Adipocyte (in vitro differentiated cells): ENCODE measurements at places on chromosomes 7 and 10.

GRCh38 chr7:120054376-120055100 is 218.4 kb upstream of the KCND2 start:
- no peak for DNase-seq

- no peak for DNase-seq
Measured at GRCh38 chr7:128940494-128941322, 3.0 kb downstream of the IRF5 start.

GRCh38 chr7:144474800-144475615 is 71.5 kb upstream of the NOBOX start:
- no peak for DNase-seq

DNA sequence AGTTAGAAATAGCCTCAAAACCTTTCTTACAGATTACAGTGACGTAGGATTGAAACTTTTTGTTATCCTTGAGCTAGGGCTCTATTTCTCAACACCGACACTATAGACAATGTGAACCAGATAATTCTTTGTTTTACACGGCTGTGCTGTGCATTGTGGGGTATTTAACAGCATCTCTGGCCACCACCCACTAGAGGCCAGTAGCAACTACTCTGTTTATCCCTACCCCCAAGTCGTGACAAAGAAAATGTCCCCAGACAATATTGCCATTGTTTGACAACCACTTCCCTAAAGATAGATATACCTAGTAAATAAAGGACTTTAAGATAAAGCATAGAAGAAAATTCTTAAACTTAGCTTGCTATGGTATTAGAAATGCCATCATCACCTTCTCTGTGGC is 359.6 kb downstream of the ARL4A start:
- DNase-seq = no peak

- DNase-seq = peak; percentile 99
Measured at GRCh38 chr7:43647673-43648472, 65.0 kb downstream of the STK17A start.

GRCh38 chr7:153017223-153017622 is 257.7 kb downstream of the ACTR3B start:
- DNase-seq = no peak

GRCh38 chr10:110420401-110421193 is 77.1 kb upstream of the DUSP5 start:
- peak; percentile 31 for DNase-seq

- DNase-seq = no peak
Measured at GRCh38 chr7:53397911-53398310, 362.5 kb downstream of the POM121L12 start.

DNA sequence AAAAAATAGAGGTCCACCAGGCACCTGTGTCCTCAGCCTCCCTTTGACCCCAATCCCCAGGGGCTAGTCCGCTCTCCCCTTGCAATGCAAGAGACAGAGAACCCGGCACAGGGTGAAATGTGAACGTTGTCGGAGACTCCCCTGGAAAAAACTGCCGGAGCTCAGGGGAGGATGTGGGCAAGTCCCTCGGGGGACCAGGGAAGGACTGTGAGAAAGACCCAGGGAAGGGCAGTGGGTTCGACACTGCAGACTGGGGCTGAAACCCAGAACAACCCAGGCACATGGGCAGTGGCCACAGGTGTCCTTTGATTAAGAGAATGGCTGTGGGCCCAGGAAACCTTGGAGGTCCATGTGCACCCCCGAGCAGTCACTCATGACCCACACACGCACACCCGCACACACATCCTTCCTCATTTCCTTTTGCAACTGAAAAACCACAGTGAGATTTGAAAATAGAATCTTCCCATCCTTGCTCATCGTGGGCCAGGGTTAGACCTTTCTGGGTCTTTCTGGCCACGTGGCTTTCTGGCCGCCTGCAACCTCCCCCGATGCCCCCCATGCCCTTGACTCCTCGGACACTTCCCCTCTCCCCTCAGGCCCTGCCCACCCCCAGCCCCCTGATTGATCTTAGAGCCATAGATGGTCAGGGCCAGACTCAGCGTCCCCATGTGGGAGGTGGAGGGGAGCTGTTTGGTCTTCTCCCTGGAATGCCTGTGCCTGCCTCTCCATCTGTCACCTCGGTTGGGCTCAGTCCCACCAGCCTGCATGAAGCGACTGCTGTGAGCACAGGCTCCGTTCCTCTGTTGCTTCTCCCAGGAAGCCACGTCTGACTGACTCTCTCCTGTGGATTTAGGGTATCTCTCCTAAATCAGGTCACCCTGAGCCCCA is 7.9 kb downstream of the LAT2 start:
- DNase-seq = no peak

DNA sequence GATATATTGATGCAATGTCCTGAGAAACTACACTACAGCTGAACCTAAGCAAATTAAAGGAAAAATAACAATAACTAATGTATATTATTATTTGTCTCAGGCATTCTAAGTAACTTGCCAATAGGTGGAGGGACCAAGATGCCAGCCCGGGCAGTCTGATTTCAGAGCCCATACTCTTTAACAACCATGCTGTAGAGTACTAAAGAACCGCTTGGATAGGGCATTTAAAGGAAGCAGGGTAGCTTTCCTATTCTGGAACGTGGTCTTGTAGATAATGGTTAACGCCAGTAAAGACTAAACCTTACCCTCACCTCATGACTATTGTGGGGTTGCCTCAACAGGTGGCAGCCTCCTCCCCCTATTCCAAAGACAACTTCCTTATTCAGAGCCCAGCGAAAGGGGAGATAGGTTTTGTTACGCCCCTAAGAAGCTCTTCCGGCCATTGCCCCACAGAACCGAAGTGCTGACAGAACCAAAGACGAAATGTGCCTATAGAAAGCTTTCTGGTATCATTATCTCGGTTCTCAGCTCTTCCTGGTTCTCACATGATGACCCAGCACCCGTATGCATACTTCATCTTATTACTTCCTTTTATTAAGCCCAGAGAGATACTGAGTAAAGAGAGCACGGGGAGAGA is 707 bp upstream of the C1GALT1 start:
- peak; percentile 66 for DNase-seq

DNA sequence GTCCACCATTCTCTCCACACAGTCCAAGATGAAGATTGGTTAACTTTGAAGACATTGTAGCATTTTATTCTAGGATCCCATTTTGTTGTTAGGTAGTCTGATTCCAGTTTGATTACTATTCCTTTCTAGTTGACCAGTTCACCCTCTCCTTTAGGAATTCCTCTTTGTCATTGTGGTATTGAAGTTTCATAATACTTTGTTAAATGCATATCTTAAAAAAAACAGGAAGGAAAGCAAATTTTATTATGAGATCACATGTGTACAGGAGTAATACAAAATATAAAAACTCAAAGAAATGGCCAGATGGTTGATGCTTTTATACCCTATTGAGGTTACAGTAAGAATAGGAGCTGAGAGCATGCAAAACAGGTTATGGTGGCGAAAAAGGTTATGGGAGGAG is 15.5 kb upstream of the SEMA3C start:
- peak; percentile 57 for DNase-seq

GRCh38 chr10:127976701-127977356 is 69.9 kb downstream of the PTPRE start:
- no peak for DNase-seq

DNA sequence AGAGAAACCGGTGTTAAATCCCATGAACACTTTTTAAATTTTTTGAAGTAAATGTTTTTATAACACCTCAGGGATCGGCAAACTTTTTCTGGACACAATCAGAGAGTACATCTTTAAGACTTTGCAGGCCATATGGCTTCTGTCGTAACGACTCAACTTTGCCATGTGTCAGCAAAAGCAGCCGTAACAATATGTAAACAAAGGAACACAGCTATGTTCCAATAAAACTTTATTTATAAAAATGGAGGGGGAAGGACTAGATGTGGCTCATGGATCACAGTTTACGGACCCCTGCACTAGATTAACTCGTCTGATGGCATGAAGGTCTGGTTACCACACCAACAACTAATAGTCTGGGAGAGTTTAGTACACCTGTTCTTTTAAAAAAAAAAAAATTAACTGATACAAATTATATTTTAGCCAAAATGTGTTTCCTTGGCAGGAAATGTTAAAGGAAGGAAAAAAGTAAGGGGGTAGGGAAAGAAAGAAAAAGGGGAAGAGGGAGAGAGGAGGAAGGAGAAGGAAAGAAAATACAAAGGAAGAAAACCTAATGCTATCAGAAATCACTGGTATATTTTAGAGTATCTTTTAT is 50.2 kb downstream of the ABI1 start:
- no peak for DNase-seq

DNA sequence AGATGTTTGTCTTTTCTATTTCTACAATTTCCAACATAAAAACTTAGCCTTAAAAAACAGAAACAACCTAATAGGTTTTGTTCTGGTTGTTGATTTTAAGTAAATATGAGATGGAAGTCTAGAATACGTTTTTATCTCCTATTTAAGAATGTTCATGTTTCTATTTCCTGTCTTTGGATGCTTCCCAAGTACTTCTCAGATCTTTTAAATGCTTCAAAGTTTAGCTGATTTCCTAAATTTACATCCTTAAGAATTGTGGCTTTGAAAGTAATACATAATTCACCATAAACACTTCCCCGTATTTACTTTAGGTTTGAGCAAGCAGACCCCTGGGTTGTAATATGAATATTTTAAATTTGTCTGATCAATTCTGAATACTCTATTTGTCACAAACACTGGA is 70.5 kb downstream of the RAPGEF5 start:
- DNase-seq = no peak

GRCh38 chr10:3397846-3398245 is 225.3 kb upstream of the PITRM1 start:
- DNase-seq = no peak

DNA sequence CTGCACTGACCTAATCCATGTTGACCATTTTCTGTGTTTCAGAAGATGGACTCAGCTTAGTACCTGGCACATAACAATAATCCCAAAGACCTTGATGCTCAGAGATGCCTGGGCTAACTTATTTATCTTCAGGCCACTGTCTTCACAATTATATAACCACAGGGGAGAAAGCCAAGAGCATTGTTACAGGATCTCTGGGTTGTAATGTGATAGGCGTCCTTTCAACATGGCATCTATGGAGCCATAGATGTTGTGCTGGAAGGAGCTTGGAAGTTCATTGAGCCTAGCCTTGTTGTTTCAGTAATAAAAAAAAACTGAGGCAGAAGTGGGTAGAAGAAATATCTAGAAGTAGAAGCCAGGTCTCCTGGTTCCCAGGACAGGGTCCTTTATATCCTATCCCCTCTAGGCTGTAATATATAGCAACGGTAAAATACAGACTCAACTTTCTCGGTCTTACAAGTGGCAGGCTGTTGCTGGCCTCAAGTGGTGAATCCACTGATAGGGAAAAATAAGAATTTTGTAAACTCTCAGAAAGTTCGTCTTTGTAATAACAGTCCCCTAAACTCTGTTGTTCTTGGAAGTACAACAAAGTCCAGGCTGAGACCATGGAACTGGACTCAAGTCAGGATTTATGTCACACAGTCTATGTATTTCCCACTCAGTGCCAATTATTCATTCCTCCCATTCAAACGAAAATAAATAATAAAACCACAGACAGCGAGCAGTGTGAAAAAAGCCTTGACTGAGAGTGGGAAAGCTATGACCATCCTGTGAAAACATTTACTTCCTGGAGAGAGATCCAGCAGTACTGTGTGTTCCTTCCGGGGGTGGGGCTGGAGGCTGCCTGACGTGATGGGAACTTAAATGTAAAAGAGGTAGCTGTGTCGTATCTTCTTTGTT is 277.6 kb downstream of the REEP3 start:
- DNase-seq = peak; percentile 73

DNA sequence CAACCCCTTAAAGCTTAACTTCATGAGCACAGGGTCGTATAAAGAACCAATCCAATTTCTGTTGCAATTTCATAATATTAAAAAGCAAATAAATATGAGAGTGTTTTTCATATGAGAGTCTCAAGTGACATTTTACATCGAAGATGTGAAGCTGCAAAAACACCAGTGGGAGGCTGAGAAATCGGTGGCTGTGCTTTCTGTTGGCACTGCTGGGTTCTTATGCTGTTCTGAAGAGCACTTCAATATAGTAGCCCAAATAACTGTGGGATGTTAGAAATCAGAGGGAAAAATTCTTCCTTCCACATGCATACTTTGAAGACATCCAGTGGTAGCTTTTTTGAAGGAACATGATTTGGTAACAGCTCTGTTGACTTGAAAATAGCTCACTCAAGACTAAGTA is 245.8 kb downstream of the ARHGAP21 start:
- DNase-seq = no peak

GRCh38 chr7:91759205-91759863 is 121.2 kb downstream of the MTERF1 start:
- no peak for DNase-seq

DNA sequence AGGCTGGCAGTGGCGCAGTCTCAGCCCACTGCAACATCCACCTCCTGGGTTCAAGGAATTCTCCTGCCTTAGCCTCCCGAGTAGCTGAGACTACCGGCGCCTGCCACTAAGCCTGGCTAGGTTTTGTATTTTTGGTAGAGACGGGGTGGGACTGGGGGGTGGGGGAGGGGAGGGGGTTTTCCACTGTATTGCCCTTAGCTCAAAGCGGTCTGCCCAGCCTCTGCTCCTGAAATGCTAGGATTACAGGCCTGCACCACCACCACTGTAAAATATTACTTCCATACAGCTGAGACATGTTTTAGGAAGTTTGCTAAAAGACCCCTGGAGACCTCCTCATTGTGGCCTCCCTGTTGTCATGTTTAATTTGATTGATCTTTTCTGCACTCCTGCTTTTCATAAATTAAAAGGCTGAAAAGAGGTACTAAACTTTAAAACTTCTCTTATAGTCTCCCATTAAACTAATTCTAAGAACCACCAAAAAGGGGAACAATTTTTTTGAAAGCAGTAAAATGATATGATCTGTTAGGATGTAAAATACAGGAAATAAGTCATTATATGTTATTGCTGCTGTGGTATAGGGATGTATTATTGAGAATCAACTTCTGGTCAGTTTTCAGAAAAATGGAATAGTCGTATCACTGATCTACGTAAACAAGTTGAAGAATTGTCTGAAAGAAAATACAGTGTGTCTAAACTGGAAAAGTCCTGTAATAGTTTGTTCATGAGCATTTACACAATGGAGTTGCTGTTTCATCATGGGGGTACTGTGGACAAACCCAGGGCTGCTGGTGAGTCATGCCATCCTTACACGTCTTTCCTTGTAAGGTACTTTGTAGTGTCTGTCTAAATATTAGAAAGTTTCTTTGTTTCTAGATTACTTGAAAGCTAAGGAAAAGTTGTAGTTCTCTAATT is 72.9 kb upstream of the TMEM248 start:
- peak; percentile 72 for DNase-seq

DNA sequence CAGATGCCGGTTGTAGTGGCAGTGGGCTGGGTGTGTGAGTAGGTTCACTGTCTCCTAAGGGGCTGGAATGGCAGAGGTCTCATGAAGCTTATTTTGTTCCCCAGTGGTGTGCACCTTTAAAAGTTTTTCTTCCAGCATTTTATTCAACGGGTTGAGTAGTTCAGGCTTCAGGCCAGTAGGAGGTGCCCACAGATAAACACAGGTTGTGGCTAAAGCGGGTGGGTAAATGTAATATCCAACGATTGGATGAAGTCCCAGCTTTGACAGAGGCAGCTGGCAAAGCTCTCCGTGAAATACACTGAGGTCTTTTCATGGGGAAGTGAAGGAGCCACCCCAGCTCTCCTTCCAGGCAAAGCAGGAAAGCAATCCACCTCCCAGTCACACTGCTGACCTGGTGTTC is 339.8 kb upstream of the LRRTM3 start:
- no peak for DNase-seq

GRCh38 chr7:70237831-70238575 is 639.7 kb downstream of the AUTS2 start:
- no peak for DNase-seq
